ENCODE measurements at places on chromosomes 6 and 20. TPM values are rescaled to one million over a fixed set of nuclear protein-coding genes. Genes with fewer than 3 reads are reported as not detected.

GRCh38 chr20:60894091-60894490, 358.0 kb upstream of the CDH4 start:
- no peak overlapping the region for H3K4me3 ChIP-seq
- H3K27ac ChIP-seq = no peak overlapping the region
- H3K4me1 ChIP-seq = no peaks in the 10 kb centered on the region
- H3K27me3 ChIP-seq = no peaks in the 10 kb centered on the region

DNA sequence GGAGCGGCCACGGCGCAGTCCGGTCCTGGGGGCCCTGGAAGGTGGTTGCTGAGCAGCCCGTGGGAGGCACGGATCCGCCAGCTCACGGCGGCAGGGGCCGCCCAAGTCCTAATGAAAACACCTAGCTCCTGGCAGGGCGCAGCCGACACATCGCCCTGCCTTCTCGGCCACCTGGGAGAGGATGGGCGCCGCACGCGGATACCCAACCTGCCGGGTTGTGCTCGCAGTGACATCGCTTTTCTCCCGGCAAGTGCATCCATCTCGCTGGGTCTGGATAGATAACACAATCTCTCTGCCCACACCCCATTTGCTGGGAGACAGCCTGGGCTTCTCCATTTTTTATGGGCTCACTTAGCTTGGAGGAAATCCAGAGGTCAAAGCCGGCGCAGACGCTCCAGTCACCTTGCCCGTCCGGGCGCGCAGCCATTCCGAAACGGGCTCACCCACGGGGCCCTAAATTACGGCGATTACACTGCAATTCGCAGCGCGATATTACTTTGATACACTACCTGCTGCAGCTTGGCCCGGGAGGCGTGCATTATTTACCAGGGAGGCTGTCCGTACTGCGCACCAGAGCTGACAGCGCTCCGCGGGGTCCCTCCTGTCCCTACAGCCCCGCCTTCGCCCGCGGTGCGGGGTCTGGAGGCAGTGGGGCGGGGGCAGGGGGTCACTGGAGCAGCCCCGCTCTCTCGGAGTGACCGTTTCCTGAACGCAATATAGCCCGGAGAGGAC, 36.2 kb upstream of the CCDC167 start:
- no peak for DNase-seq
- no peaks in the 10 kb centered on the region for H3K36me3 ChIP-seq
- peak overlapping the region; percentile 82 for H3K4me3 ChIP-seq
- H3K4me1 ChIP-seq = peaks cover 14% of the 10 kb centered on the region
- peak overlapping the region; percentile 84 for H3K27ac ChIP-seq
- H3K27me3 ChIP-seq = no peaks in the 10 kb centered on the region

DNA sequence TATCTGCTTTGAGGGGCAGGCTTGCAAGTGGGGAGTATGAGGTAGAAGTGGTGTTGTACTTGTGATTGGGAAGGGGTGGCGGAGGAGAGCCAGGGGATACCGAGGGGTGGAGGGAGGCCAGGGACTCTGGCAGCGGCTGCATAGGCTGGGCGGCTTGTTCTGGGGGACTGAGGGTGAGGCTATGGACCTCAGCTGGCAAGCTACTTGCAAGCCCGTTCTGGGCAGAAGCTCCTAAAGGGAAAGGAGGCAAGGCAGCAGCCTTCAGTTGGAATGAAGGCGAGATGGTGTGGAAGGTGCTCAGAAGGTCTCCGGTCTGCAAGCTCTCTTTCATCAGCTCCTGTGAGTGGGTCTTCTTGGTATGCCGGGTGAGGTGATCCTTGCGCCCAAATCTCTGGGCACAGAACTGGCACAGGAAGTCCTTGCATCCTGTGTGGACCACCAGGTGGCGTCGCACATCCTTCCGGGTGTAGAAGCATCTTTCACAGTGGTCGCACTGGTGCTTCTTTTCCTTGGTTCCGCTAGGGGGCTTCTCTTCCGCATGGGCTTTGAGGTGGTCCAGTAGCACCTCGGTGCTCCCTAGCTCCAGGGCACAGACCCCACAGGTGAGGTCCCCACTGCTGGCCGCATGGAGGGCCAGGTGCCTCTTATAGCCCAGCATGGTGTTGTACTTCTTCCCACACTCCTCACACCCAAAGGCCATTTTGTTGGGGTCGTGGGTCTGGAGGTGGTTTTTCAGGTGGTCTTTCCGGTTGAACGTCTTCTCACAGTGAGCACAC, 66.0 kb downstream of the PLAGL1 start:
- no peaks in the 10 kb centered on the region for H3K27me3 ChIP-seq
- H3K27ac ChIP-seq = no peak overlapping the region
- DNase-seq = peak; percentile 53
- H3K36me3 ChIP-seq = peaks cover under 1% of the 10 kb centered on the region
- peaks cover 6% of the 10 kb centered on the region for H3K4me1 ChIP-seq

DNA sequence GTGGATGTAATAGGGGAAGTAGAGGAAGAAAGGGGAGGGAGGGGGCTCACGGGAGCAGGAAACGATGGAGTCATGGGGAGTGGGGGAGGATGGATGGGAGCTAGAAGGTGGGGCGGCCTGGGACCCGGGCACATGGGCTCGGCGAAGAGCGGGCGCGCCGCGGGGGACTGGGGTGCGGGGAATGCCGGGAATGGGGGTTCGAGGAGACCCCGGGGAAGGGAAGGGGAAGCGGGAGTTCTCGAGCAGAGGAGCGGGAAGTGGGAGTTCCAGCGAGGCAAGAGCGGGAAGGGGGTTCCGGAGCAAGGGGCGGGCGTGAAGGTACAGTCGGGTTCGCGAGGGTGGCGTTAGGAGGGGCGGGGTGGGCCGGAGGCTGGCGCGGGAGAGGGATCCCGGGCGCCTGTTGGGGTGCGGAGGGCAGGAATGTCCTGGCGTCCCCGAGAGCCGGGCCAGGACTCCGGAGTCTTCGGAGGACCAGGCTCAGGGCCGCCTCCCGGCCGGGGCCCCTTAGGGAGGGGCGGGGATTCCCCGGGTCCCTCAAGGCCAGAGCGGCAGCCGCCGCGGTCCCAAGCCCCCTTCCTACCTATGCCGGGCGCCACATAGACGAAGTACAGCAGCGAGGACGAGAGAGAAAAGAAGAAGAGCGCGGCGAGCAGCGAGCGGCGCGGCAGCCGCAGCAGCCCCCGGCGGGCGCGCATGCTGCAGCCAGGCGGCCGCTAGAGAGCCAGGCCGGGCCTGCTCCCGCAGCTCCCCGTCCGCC, 504 bp downstream of the B4GALT5 start:
- H3K36me3 ChIP-seq = no peaks in the 10 kb centered on the region
- DNase-seq = no peak
- H3K4me1 ChIP-seq = peaks cover 34% of the 10 kb centered on the region
- H3K27ac ChIP-seq = peak overlapping the region; percentile 84

- no peaks in the 10 kb centered on the region for H3K27me3 ChIP-seq
- no peaks in the 10 kb centered on the region for H3K36me3 ChIP-seq
- H3K4me3 ChIP-seq = peak overlapping the region; percentile 34
- peaks cover 15% of the 10 kb centered on the region for H3K4me1 ChIP-seq
Measured at GRCh38 chr20:50386641-50386960, 123.6 kb upstream of the PTPN1 start.

DNA sequence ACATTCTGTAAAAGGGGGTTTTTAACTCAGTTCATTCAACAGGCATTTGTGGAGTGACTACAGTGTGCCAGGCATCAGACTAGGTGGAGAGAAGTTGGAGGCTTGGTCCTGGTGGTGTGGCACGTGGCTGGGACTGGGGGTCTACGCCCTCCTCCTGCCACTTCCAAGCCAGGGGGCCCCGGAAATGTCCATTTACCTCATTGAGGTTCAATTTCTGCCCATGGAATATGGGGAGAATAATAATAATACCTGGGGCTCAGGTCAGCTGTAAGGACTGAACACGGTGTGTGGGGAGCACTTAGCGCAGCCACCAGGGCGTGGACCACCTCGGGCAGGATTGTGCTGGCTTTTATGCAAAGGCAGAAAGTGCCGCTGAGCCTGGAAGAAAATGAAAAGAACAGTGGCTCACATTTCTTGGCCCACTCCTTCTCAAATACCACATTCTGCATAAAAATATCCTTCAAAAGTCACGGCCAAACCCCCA, 229.4 kb downstream of the ANKRD60 start:
- H3K27me3 ChIP-seq = peaks cover 6% of the 10 kb centered on the region
- H3K27ac ChIP-seq = no peak overlapping the region
- no peak overlapping the region for H3K4me3 ChIP-seq
- DNase-seq = no peak

DNA sequence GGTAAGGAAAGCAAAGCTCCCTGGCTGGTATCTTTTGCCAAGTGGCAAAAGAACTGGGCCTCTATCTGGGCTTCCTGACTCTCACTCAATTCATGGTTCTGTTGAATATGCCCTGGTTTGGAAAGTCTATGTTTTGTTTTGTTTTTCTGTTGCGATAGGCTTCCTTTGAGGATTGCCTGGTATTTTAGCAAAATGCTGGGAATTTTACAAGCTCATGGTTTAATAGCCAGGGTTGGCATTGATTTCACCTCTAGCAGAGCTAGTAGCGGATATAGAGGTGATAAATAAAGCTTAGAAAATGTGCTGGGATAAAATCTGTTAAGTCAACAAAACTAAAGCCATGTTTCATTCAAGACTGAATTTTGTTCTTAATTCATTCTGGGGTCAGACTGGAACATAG, 109.9 kb downstream of the RNF144B start:
- DNase-seq = no peak
- no peaks in the 10 kb centered on the region for H3K36me3 ChIP-seq
- H3K27ac ChIP-seq = no peak overlapping the region
- no peak overlapping the region for H3K4me3 ChIP-seq

DNA sequence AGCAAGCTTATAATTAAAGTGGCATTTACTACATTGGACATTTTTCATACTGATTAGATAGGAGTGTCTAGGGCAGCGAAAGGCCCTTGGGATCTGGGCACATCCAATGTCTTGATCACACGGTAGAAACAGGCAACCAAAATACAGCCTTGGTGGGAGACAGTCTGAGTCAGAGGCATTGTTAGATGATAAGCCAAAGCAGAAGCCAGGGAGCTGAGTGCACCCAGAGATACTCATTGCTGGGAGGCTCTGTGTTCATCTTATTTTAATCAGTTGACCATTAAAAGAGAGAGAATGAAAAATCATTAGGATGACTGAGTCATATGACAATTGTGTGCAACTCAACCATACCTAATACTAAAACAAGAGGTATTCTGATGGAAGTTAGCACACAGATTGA, 109.5 kb downstream of the LCA5 start:
- no peaks in the 10 kb centered on the region for H3K27me3 ChIP-seq
- H3K4me1 ChIP-seq = no peaks in the 10 kb centered on the region
- no peak for DNase-seq

GRCh38 chr6:37210313-37210968, 40.5 kb downstream of the PIM1 start:
- H3K4me1 ChIP-seq = peaks cover 45% of the 10 kb centered on the region
- H3K27me3 ChIP-seq = peaks cover 2% of the 10 kb centered on the region
- H3K4me3 ChIP-seq = peak overlapping the region; percentile 78
- peak; percentile 82 for DNase-seq

DNA sequence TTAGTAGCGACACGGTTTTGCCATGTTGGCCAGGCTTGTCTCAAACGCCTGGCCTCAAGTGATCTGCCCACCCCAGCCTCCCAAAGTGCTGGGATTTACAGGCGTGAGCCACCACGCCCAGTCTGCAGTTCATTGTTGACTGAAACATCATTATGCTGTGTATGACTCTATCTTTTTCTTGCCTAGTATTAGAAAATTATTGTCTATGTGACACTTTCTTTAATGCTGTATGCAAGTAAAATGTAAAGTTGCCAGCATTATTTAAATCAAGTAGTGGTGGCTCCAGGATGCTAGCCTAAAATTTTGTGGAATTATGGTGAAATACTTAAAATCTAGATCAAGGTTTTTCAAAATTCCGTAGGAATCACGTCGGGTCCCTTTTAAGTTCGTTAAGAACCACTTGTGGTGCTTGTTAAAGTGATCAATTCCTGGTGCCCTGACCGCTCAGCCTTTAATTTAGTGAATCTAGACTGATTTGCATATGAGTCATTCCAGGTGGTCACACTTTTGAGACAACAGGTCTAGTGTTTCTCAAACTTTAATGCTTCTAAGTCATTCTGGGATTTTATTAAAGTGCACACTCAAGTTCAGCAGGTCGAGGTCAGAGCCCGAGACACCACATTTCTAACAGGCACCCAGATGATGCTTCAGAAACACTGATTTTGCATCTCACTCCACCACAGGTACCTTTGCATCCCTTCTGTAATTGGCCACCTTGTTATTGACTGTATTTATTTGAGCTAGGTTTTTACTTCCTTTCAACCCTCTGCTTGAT, 132.6 kb upstream of the MTHFD1L start:
- no peak for DNase-seq
- H3K27me3 ChIP-seq = no peaks in the 10 kb centered on the region
- H3K27ac ChIP-seq = no peak overlapping the region
- H3K36me3 ChIP-seq = no peaks in the 10 kb centered on the region
- H3K4me1 ChIP-seq = no peaks in the 10 kb centered on the region

DNA sequence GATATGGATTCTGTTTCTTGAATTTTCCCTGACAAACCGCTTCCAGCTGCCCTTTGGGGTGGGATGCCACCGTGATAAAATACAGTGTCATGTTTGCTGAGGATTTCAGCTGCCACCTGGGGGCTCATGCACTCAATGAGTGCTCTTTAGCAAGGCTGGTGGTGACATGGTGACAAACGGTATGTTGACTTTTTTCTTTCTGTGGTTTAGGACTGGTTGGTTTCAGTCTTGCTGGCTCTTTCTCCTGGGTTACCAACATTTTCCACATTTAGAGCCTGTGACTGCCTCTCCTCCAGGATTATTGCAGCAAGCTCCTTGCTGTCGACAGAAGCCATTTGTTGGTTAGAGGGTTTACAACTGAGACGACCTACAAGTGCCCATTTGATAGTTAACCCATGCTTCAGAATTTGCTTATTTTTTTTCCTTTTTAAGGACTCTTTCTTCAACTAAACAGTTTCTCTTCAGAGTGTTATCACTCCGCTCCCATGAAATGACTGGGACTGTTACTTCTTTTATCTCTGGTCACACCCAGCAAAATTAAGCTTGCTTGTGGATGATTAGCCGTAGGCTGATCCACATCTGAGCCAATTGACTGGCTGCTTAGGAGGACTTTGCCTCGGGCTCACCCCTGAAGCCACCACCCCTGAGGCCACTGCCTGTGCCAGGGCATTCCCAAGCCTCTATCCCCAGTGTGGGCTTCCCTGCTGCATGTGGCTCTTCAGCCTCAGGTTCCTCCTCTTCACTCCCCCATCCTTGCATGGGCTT, 48.4 kb upstream of the CDYL start:
- DNase-seq = peak; percentile 6
- H3K4me1 ChIP-seq = no peaks in the 10 kb centered on the region
- peaks cover 15% of the 10 kb centered on the region for H3K27me3 ChIP-seq
- H3K4me3 ChIP-seq = no peak overlapping the region

GRCh38 chr6:137013738-137014602, 30.8 kb downstream of the IL20RA start:
- no peaks in the 10 kb centered on the region for H3K4me1 ChIP-seq
- H3K27me3 ChIP-seq = peaks cover 57% of the 10 kb centered on the region

- no peaks in the 10 kb centered on the region for H3K4me1 ChIP-seq
- no peak overlapping the region for H3K4me3 ChIP-seq
- DNase-seq = no peak
Measured at GRCh38 chr6:85754894-85755293, 112.2 kb upstream of the SYNCRIP start.

- no peak overlapping the region for H3K27ac ChIP-seq
- H3K36me3 ChIP-seq = no peaks in the 10 kb centered on the region
- DNase-seq = no peak
- no peak overlapping the region for H3K4me3 ChIP-seq
- no peaks in the 10 kb centered on the region for H3K4me1 ChIP-seq
Measured at GRCh38 chr6:62466607-62467006, 180.6 kb upstream of the KHDRBS2 start.

CD24 gene
- total RNA-seq = 3.4 TPM

MACROD2 gene
- total RNA-seq = 1.1 TPM

OGFRL1 gene
- 15.1 TPM for total RNA-seq

HSPA1L gene
- 4.0 TPM for total RNA-seq

ATG5 gene
- 24.4 TPM for total RNA-seq

TOMM34 gene
- 9.3 TPM for total RNA-seq

ID1 gene
- total RNA-seq = 0.88 TPM

RBM24 gene
- total RNA-seq = not detected

PEDS1 gene
- total RNA-seq = 15.8 TPM
